Progenitor cell of endocrine pancreas (in vitro differentiated cells): ENCODE measurements at places on chromosomes 6 and 20. TPM values are rescaled to one million over a fixed set of nuclear protein-coding genes. Genes with fewer than 3 reads are reported as not detected.
A peak's percentile ranks its signal among the peaks of the same experiment; 100 is the strongest.

ZNF831 gene
- not detected in 2 replicates for total RNA-seq

CRISP3 gene
- total RNA-seq = not detected in 2 replicates

SH3BGRL2 gene
- total RNA-seq = 47.4 and 49.1 TPM in 2 replicates

SRC gene
- 126 and 128 TPM in 2 replicates for total RNA-seq

KCNS1 gene
- 0.07 and 0.12 TPM in 2 replicates for total RNA-seq

ZNF165 gene
- 9.7 TPM in 2 replicates for total RNA-seq

GRCh38 chr6:55925292-55925691 lies 49.9 kb upstream of the BMP5 start:
- H3K4me1 ChIP-seq = no peaks in the 10 kb centered on the region
- H3K27ac ChIP-seq = no peak overlapping the region
- H3K4me3 ChIP-seq = no peak overlapping the region

- H3K27ac ChIP-seq = peak overlapping the region; percentile 77
- no peaks in the 10 kb centered on the region for H3K4me1 ChIP-seq
- H3K4me3 ChIP-seq = no peak overlapping the region
- DNase-seq = no peak
- no peaks in the 10 kb centered on the region for H3K27me3 ChIP-seq
Measured at GRCh38 chr6:3287976-3288707, 29.4 kb downstream of the PSMG4 start.

- H3K27me3 ChIP-seq = no peaks in the 10 kb centered on the region
- no peaks in the 10 kb centered on the region for H3K4me1 ChIP-seq
- no peak for DNase-seq
- no peak overlapping the region for H3K4me3 ChIP-seq
Measured at GRCh38 chr20:7159903-7160302, 392.4 kb downstream of the BMP2 start.

GRCh38 chr20:10304471-10305046 lies 85.9 kb downstream of the SNAP25 start:
- H3K27ac ChIP-seq = no peak overlapping the region
- H3K36me3 ChIP-seq = no peaks in the 10 kb centered on the region
- peaks cover 20% of the 10 kb centered on the region for H3K4me1 ChIP-seq
- no peaks in the 10 kb centered on the region for H3K27me3 ChIP-seq

DNA sequence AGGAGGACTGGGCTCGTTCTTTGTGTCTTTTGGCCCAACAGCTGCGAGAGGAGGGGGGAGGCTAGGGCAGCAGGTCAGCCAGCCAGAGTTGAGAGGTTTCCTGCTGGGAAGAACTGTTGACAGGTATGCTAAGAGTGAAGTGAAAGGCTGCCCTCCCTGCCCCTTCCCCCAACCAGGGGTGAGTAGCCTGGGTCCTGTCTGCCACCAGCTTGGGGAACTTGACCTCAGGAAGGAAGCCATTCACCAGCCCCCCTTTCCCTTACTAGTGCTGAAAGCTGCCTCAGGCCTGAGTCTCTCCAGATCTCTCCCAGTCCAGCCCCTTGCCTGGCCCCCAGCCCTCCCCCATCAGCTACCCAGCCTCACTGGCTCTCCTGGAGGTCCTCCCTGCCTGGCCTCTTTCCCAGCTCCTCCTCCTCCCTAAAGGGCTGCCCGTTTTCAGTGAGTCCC lies 20.7 kb upstream of the ZNF76 start:
- DNase-seq = no peak
- no peaks in the 10 kb centered on the region for H3K27me3 ChIP-seq
- H3K36me3 ChIP-seq = peaks cover 25% of the 10 kb centered on the region
- no peak overlapping the region for H3K4me3 ChIP-seq
- H3K27ac ChIP-seq = no peak overlapping the region

- H3K36me3 ChIP-seq = no peaks in the 10 kb centered on the region
- no peaks in the 10 kb centered on the region for H3K27me3 ChIP-seq
- H3K4me1 ChIP-seq = peaks cover 23% of the 10 kb centered on the region
- H3K4me3 ChIP-seq = no peak overlapping the region
- peak overlapping the region; percentile 72 for H3K27ac ChIP-seq
- no peak for DNase-seq
Measured at GRCh38 chr6:15335916-15336315, 90.0 kb downstream of the JARID2 start.

DNA sequence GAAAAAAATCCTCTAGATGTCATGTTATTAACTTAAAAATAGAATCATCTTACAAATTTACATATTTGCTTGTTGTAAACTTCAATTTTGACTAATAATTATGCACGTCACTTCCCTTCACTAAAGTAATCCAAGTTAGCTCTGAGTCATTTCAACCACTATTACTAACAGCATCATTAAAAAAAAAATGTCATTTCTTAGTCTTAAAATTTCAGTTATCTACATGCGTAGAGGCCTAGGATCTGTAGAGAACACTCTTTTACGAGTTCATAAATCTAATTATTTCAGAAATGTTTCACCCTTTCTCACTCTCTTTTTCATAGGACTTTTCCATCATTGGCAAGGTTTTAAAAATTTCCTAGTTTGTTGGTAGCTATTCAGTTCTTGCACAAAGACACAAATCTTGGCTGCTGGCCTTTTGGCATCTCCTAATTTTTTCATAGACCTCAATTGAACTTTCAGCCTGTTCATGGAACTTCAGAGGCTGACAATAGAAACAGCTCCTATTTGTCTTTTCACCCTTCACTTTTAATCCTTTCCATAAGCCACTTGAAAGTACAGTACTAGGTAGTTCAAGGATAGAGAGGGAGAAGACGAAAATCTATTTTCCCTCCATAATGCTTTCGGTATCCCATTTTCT lies 61.5 kb downstream of the OGFRL1 start:
- no peak overlapping the region for H3K27ac ChIP-seq
- no peak overlapping the region for H3K4me3 ChIP-seq
- H3K4me1 ChIP-seq = no peaks in the 10 kb centered on the region
- no peaks in the 10 kb centered on the region for H3K36me3 ChIP-seq
- H3K27me3 ChIP-seq = no peaks in the 10 kb centered on the region

- H3K27ac ChIP-seq = peak overlapping the region; percentile 94
- peaks cover 1% of the 10 kb centered on the region for H3K36me3 ChIP-seq
- peak overlapping the region; percentile 96 for H3K4me3 ChIP-seq
- peaks cover 11% of the 10 kb centered on the region for H3K27me3 ChIP-seq
- DNase-seq = no peak
Measured at GRCh38 chr6:21665110-21665391, 71.5 kb downstream of the SOX4 start.

DNA sequence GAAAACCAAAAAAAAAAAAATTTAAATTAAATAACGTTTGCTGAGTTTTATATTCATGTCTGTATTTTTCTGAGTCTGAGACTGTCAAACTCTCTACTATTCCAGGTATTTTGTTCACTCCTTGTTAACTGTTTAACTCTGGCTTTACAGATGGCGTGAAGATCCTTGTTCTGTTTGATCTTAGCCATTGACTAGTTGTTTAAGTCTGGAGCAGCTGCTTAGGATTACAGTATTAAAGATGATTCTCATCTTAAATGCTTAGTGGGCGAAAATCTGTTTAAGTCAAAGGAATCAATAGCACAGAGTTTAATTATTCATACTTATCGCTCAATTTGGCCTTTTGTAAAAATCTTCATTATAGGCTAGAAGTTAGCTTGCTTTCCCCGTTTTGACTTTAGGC lies 2.4 kb downstream of the PHACTR2 start:
- peak overlapping the region; percentile 59 for H3K27ac ChIP-seq
- no peaks in the 10 kb centered on the region for H3K27me3 ChIP-seq
- peak overlapping the region; percentile 40 for H3K4me3 ChIP-seq

- no peak overlapping the region for H3K27ac ChIP-seq
- no peak overlapping the region for H3K4me3 ChIP-seq
- DNase-seq = no peak
- H3K4me1 ChIP-seq = no peaks in the 10 kb centered on the region
- H3K36me3 ChIP-seq = no peaks in the 10 kb centered on the region
Measured at GRCh38 chr20:24577271-24577909, 108.0 kb downstream of the SYNDIG1 start.

GRCh38 chr6:20153194-20153593 lies 59.1 kb downstream of the MBOAT1 start:
- no peaks in the 10 kb centered on the region for H3K4me1 ChIP-seq
- H3K27ac ChIP-seq = no peak overlapping the region
- no peak for DNase-seq
- no peak overlapping the region for H3K4me3 ChIP-seq
